Astrocyte (in vitro differentiated cells and primary cell): ENCODE measurements at places on chromosomes 4 and X.
A peak's percentile ranks its signal among the peaks of the same experiment; 100 is the strongest.

DNA sequence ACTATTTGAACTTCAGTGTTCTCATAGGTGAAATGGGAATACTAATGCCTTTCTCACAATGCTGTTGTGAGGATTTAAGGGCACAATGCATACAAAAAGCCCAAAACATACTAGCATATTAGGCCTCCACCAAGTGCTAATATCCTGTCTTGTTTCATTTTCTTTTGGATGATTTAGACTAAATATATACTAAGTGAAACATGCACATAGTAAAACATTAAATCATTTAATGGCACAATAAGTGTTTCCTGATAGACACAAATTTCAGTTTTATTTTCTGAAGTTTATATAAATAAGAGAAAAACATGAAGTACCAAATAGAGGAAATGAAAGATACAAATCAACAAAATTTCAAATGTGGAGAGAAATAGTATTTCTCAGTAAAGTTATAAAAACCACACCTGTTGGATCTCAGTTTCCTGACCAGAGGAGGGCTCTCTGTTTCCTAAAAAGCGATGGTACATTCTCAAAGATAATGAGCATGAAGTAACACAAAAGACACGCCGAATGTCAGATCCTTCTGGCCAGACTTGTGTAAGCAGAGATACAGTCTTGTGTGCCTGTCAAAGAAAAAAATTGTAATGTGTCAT, 25.1 kb downstream of the DDX60 start:
- no peak for DNase-seq

DNA sequence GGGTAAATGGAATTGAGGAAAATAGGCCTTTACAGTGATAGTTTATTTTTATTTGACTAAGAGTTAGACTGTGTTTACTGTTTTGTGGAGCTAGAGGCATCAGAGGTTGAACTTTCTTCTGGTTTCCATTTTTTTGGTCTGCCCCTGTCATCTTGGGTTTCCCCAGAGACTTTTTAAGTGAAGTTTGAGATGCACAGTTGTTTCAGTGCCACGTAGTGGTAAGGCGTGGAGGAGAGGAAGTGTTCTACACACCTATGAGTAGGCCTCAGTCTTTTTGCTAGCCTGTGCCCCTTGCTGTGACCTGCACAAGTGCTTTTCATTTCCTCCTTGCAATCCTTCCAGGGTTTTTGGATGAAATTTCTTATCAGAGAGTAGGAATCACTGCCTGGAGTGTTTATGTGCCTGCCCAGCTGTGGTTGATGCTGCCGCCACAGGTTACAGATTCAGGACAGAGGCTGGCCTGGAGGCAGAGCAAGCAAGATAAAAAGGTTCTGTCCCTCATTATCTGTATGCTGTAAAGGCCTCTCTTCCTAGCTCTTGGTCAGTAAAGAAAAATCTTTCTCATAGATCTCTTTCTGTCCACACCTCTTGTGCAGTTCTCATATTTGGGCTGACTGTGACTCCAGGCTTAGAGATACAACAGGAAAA, 12.5 kb upstream of the HSFX4 start:
- DNase-seq: no peak

- DNase-seq: peak; percentile 77
Observed at GRCh38 chrX:154074199-154074598, 23.3 kb downstream of the MECP2 start.

- no peak for DNase-seq
Observed at GRCh38 chrX:147902270-147902669, 9.4 kb upstream of the FMR1 start.

GRCh38 chr4:6058531-6059374, 40.5 kb upstream of the C4orf50 start:
- no peak for DNase-seq

DNA sequence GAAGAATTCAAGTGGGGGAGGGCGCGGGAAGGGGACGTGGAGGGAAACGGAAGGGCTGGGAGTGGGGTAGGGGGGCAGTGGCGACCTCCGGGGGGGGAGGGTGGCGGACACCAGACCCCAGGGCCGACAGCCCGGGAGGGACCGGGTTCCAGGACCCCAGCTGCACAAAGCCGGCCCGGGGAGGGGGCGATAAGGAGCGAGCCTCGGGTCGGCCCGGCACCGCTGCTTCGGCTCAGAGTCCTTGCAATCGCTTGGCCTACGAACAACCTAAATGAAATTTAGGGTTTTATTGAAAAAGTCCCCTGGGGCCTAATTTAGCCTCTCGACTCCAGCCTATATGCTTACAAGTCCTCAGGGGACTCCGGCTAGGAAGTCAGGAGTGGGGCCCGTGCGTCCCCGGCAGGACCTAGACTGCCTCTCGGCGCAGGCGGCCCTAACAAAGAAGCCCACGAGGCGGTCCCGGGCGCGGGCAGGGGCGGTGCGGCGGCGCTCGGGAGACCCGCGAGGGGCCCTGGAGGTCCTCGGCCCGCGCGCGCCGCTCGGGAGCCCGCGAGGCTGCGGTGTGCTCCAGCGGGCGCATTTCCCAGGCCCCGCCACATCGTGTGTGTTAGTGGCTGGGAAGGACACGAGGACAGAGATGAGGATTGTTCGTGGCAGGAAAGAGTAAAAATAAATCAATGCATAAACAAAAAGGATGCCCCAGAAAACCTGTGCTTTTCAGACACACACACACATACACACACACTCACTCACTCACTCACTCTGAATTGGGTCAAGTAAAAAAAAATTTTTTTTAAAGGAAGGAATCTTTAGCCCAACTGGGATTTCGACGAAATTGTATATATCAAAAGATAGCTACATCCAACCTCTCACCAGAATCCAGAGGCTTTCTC, 70.0 kb downstream of the MGST2 start:
- DNase-seq: peak; percentile 8

DNA sequence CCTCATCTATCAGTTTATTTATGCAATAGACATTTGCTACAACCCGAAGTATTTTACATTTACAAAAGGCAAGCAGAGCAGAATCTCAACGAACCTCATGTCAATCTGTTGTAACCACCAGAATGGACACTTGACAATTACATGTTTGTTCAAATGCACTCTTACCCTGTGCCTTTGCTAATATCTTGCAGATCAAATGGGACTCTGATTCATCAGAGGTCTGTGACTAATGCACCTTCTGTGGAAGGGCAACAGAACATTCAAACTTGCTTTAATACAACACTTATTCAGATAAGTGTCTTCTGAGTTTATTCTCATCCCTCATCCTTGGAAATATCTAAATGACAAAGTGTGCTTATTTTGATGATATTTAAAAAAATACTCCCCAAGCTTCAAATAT, 644.7 kb upstream of the PCDH10 start:
- DNase-seq: peak; percentile 21

- no peak for DNase-seq
Observed at GRCh38 chr4:111031596-111031995, 408.7 kb upstream of the PITX2 start.
